Astrocyte of the spinal cord (primary cell): ENCODE measurements at places on chromosomes 6 and 20.

DNA sequence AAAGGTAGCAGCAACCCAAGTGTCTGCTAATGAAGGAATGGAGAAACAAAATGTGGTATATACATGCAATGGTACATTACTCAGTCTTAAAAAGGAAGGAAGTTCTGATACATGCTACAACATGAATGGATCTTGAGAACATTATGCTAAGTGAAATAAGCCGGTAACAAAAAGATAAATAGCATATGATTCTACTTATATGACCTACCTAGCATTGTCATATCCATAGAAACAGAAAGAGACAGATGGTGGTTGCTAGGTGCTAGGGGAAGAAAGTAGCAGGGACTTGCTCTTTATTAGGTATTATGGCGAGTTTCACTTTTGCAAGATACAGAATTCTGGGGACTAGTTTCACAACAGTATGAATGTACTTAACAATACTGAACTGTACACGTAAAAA, 46.6 kb downstream of the UBR2 start:
- DNase-seq: no peak

DNA sequence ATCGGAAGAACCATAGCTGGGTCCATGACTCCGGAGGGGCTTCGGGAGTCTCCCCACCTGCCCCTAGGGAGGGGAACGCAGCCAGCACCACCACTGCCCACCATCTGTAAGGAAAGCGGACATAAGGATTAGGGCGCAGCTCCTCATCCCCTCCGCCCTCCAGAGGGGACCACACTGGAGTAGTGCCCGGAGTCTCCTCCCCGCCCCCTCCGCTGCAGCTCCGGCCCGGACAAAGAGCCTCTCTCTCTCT, 628 bp downstream of the SLC35B2 start:
- DNase-seq: no peak

DNA sequence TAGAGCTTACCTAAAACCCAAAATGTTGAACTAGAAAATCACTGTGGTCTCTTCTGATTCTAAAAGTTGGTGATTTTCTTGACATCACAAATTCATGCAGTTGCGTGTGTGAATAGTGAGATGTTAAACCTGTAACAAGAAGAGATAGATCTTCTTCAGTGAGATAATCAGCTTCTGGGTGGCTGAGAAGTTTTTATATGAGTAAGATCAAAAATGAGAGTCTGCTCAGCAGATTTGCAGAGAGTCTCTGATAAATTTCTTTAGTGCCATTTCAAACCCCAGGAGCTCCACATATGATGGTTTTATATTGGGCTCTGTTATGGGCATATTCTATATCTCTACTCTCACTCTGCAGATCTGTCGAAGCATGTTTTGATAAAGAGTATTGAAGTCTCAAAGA, 185.4 kb downstream of the ZFAND3 start:
- no peak for DNase-seq

DNA sequence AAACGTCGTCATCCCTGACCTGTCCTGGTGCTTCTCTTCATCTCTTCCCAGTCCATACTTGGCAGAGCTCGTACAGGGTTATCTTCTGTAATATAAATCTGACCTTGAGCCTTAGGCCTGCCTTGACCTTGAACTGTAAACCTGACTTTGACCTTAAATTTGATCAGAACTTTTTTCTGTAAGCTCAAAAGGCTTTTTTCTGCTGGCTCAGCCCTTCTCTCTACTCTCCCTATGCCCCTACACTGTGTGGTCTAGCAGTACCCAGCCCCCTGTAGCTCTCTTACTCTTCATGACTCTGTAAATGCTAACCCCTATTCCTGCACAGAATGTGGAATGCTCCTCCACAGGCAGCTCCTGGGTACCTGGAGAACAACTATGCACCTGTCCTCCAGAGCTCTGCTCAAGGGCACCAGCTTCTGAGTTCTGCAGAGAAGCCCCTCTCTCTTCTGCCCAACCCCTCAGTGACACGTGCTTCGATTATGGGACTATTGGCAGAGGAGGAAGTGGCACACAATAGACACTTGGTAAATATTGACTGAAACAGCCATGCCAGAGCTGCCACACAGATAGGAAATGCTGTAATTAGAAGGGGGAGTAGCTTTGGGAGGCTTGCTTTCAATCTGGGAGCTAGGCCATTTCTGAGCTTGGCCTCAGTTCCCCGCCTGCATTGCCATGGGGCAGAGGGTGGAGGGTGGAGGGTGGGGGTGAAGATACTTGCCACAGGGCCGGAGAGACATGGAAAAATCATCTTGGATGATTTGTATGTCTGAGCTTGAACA, 15.4 kb downstream of the SNPH start:
- DNase-seq: no peak

GRCh38 chr6:15969236-15969778, 159.6 kb upstream of the MYLIP start:
- no peak for DNase-seq

DNA sequence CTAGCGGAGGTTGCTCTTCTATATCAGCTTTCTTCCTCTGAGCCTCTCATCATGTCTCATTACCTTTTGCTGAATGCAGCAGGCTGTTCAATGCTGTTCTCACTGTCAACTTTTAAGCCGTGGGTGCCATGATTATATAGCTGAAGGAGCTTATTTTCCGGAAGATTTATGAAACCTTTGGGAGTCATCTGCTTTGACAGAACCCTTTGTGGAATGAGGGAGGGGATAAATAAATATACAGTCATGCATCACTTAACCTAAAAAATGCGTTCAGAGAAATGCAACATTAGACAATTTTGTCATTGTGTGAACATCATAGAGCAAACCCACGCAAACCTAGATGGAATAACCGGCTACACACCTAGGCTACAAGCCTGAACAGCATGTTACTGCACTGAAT, 102.2 kb upstream of the AKAP12 start:
- no peak for DNase-seq

DNA sequence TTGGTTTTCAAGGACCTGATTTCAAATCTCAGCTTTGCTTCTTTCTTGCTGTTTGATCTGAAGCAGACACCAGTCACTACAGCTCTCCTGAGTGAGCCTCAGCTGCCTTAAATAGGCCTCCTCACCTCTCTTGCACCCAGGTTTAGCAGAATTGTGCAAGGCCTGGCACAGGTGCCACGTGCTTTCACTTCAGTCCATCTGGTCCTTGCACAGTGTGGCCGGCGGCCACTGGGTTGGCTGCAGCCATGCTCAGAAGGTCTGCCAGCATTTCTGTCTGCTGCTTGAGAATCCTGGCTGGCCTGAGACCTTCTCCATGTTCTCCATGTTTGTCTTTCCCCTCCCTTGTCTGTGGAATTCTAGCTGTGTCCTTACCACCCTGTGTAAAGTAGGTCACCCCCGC, 14.5 kb upstream of the DAAM2 start:
- no peak for DNase-seq

- no peak for DNase-seq
These were observed 28.1 kb downstream of the SLC22A23 start for GRCh38 chr6:3428700-3429099.

DNA sequence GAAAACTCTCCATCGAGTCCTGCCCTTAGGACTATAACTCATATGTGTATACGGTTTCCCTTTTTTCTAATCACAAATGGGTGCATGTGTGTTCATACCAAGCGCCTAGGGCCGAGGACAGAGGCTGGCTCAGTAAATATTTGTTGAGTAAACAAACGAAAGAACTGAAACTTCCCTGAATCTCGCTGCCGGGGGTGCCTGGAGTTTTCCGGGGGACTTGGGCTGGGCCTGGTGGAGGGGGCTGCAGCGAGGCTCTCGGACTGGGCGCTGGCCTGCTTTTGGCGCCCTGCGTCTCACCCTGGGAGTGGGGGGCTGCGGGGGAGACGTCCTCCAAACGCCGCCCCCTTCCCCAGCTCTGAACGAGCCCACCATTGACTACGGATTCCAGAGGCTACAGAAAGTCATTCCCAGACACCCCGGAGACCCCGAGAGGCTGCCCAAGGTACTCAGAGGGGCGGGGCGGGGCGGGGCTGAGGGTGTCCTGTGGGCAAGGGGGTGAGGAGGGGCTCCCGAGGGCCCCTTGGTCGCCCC, 49.0 kb downstream of the CPXM1 start:
- no peak for DNase-seq

- no peak for DNase-seq
These were observed 442.3 kb upstream of the MAP3K7 start for GRCh38 chr6:91029211-91029610.

- DNase-seq: peak; percentile 78
These were observed 132.3 kb downstream of the PDE7B start for GRCh38 chr6:135983718-135984343.

DNA sequence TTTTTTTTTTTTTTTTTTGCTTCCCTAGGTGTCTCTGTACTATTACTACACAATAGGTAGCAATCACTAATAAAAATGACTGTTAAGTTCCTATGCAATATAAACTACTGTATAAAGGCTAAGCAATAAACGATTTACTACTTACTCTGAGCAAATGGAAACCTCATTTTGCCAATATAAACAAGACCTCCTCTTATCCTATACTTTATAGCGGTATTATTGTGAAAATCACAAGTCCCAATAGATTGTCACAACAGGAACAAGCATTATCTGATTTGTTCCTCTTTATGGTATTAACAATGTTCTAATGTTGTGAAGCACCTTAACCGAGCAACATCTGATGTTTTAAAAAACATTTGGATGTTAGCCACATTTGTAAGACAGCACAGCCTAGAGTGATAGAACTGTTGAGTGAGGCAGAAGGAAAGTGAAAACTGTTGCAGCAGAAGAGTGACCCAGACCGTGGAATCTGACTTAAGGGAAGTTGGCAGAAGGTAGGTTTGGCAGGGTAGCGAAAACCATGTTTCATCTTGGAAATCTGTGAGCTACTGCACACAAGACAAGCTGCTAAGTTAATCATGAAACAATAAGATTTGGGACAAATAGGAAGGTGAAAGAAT, 94.2 kb downstream of the MYLK4 start:
- no peak for DNase-seq

DNA sequence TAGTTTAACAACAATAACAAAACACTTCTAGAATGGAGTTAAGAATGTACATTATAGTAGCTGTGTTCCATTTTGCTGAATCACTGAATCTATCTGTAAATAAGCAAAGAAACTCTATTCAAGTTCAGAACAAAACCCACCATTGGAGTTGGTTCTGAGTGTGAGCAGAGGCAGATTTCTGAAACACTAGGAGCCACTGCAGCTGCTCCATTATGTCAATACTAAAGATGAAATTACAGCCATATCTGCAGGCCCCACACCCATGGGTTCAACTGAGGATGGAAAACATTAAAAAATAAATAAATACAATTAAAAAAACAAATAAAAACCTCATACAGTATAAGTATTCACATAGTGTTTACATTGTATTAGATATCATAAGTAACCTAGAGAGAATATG, 91.0 kb downstream of the REPS1 start:
- DNase-seq: no peak

DNA sequence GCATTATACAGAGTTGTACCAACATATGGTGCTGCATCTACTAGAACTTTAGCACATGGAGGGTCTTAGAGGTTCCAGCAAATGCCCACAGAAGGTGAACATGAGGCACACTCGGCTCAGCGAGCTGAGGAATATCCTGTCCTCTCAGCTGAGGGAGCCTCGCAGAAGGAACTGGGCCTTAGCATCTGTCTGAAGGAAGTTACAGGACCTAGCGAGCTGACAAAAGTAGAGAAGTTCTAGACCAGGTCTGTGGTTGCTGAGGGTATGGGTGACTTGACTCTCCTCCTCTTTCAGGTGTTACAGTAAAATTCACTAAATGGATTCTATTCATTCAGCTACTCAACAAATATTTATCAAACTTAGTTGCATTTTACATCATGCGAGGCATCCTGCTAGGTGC, 157.2 kb downstream of the ZDHHC14 start:
- no peak for DNase-seq
